Thymus (tissue), 14 donors: ENCODE measurements at places on chromosomes 4 and X. TPM values are rescaled to one million over a fixed set of nuclear protein-coding genes. Genes with fewer than 3 reads are reported as not detected.

GRCh38 chr4:78734441-78735162, 41.5 kb upstream of the BMP2K start:
- no peak for DNase-seq

Gene NXF2B
- total RNA-seq = not detected

- DNase-seq = no peak
Observed at GRCh38 chrX:106912864-106913263, 7.3 kb upstream of the CLDN2 start.

Gene USP27X
- total RNA-seq = 2.5 TPM

Gene BEX1
- 2.3 TPM for total RNA-seq

DNA sequence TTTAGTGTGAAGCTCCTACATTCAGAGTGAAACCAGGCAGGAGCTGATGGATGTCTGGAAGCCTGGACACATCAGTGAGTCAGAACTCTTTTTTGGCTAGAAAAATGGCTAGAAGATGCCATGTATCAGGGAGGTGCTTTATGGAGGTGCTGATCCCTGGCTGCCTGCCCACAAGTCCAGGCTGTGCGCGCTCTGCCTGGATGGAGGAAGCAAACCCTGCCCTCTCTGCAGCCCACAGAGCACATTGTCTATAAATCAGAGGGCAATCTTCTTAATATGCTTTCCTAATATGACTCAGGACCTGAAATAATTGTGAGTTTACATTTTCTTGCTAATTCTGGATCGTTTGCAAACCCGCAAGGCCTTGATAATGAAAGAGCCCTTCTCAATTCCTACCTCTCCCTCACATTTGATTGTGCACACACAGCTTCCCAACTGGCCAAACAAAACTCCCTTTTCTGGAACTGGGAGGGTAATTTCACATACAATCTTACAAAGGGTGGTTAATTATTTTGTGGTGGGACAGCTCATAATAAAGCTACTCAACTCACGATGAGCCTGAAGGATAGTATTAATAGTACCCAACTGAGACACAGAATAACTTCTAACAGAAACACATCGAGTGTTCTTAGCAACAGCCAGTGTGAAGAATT, 11.7 kb downstream of the MFAP3L start:
- no peak for DNase-seq

GRCh38 chr4:33924239-33924638, 2320.1 kb downstream of the ARAP2 start:
- no peak for DNase-seq

DNA sequence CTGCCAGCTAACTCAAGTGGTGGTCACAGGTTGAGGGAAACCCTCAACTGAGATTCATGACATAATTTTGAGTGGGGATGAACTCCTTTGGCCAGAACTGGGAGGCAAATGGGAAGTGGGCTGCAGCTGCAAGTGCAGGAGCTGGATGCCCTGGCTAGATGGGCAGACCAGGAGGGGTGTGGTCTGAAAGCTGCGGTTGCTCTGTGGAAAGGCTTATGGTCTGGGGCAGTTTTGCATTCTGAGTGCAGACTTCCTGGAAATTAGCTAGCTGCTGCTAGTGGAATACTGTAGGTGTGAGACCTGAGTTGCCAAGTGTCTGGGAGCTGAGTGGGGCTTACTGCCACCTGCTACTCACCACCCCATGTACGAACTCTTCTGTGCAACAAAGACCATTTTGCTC, 52.1 kb upstream of the NAP1L2 start:
- no peak for DNase-seq

DNA sequence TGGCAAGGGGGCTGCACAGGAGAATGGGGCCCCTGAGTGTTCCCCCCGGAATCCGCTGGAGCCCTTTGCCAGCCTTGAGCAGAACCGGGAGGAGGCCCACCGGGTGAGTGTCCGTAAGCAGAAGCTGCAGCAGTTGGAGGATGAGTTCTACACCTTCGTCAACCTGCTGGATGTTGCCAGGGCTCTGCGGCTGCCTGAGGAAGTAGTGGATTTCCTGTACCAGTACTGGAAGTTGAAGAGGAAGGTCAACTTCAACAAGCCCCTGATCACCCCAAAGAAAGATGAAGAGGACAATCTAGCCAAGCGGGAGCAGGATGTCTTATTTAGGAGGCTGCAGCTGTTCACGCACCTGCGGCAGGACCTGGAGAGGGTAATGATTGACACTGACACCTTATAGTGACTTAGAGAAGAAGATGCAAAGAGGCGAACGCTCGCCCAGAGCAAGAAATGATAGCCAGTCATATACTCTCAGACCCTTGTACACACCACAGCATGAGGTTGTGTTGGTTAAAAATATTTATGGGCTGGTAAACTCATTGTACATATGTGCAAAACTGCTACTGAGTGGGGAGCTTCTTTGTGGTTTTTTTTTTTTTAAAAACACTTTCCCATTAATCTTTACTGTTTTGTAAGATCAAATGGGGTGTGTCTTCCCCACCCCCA, 52.5 kb downstream of the JADE1 start:
- DNase-seq = no peak

DNA sequence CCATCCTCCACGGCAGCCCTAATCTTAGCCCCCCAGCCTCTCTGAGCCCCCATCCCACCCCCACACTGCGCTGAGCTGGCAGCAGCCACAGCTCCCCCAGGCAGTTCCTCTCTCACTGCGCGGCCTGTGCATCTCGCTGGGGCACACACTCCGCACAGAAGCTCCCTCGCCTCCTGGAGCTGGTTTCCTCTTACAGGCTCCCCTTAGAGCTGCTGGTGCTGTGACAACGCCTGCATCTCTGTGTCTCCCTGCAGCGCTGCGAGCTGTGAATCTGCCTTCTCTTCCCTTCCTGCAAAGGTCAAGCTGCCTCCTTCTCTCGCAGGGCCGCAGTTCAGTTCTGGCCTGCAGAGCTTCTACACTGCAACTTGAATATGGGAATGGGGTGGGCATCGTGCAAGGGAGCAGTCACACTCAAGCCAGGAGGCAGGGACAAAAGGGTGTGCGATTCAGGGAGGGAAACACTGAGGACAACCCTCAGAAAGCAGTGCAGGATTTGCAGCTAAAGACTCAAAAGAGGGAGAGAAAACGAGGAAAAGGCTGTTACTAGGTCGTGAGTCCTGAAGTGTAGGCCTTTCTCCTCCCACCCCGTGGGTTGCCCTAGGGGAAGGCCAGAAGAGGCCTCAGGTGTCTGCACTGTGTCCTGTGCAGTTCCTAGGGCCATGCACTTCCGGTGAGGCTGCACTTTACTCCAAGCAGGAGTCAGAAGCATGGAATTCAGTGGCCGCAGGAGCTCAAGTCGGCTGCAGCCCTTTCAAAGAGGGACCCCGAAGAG, 87.0 kb downstream of the BCOR start:
- DNase-seq = no peak

GRCh38 chrX:71095033-71095432, 618 bp upstream of the FOXO4 start:
- DNase-seq = no peak

DNA sequence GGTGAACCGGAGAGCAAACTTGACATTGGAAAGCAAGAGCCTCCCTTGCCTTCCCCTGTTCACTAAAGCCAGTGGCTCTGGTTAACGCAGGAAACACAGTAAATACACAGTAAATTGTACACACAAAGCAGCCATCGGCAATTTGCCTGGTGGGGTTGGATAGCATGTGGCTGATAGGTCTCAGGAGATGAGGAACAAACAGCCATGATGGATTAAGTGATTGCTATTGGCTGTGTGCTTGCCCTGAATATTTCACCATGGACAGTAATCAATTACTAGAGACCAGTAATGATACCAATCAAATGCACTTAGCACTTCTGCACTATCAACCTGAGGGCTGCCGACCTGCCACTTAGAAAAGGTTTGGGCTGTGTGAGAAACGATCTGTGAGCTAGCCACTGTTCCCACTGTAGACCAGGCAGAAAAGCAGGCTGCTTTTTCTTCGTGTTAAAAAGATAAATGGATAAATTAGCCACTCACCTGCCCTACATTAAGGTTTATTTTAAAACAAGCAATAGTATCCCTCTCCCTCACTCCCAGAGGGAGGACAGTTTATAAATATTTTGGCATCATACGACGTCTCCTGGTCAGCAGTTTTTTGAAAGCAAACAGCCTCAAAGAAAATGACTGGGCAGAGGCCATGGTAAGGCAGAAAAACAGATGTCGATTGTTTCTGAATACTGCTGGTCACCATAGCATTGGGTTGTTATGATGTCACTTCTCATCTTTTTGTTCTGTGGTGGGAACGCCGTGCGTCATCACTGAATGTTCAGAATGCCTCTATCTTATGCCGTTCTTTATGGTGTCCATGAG, 167.1 kb downstream of the MAML3 start:
- no peak for DNase-seq

Gene TMSB15C
- total RNA-seq = 3.4 TPM

GRCh38 chrX:81195712-81196111, 6.0 kb downstream of the HMGN5 start:
- peak; percentile 37 for DNase-seq

- no peak for DNase-seq
Observed at GRCh38 chr4:174496631-174497432, 25.5 kb downstream of the HPGD start.

Gene GAGE1
- total RNA-seq = not detected

GRCh38 chr4:107210450-107211239, 174.5 kb upstream of the DKK2 start:
- DNase-seq = no peak

DNA sequence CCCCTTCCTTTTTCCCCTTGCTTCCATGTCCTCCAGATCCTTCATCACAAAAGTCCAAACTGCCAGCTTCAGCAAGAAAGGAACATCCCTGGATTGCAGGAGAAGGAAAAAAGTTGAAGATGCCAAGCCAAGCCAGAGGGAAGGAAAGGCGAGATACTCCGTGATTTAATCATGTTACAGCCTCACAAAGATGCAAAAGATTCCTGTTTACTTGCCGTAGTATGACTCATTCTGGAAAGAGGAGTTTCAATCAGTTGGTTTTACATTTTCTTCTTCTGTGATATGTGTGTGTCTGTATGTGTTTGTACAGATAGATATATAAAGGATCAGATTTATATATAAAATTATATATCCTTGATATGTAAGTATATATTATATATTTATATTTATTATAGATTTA, 69.3 kb downstream of the BTC start:
- DNase-seq = no peak

- DNase-seq = no peak
Observed at GRCh38 chr4:104973708-104974107, 173.0 kb upstream of the TET2 start.

DNA sequence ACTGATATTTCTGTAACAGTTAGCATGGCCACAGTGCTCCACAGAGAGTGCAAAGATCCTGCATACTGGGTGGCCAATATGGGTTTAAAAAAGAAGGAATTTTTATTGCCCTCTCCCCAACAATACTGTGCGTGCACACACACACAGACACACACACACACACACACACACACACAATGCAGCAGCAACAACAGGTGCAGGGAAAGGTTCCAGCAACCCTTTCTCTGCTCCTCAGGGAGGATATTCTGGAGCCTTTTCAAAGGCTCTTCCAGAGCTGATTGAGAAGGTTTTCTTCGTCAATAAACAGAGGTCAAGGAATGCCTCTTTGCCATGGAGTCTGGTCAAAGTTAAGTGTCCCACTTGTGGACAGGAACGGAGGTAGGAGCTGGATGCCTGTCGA, 84.8 kb upstream of the ZFP42 start:
- DNase-seq = no peak

GRCh38 chr4:59983852-59984251, 1216.3 kb upstream of the ADGRL3 start:
- no peak for DNase-seq

- no peak for DNase-seq
Observed at GRCh38 chrX:53288189-53288588, 6.8 kb upstream of the IQSEC2 start.

Gene SHROOM3
- 1.7 TPM for total RNA-seq

DNA sequence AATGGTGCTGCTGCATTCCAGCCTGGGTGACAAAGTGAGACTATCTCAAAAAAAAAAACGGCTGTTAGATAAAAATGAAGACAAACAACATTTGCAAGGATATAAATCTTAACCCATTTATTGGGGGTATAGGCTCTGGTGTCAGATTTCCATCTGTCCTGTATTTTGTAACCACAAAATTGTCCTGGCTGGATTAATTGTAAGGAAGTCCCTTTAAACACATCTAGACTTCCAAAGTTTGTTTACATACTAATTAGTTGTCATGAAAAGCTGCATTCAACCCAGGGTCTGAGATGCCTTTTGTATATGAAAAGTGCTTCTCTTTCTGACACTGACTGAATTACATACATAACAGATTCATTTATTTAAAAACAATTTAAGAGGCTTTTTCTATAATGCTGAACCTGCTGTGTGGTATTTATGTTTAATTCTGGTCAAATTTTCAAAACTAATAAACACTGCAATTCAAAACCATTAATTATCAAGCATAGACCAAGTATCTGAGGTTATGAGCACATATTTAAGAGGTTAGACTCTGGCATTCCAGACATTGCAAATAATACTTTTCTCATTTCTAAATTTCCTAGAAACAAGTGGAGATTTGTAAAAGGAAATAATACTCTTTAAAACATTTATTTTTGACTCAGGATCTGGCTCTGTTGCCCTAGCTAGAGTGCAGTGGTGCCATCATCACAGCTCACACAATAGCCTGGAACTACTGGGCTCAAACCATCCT, 17.5 kb upstream of the UGDH start:
- no peak for DNase-seq

- no peak for DNase-seq
Observed at GRCh38 chrX:30714138-30714537, 60.9 kb downstream of the GK start.

GRCh38 chrX:46208225-46208854, 336.9 kb downstream of the ZNF674 start:
- DNase-seq = no peak

Gene IL13RA2
- 1.7 TPM for total RNA-seq

Gene TCEAL6
- not detected for total RNA-seq

Gene PDE5A
- total RNA-seq = 5.2 TPM

Gene SMIM10L2A
- 0.52 TPM for total RNA-seq

DNA sequence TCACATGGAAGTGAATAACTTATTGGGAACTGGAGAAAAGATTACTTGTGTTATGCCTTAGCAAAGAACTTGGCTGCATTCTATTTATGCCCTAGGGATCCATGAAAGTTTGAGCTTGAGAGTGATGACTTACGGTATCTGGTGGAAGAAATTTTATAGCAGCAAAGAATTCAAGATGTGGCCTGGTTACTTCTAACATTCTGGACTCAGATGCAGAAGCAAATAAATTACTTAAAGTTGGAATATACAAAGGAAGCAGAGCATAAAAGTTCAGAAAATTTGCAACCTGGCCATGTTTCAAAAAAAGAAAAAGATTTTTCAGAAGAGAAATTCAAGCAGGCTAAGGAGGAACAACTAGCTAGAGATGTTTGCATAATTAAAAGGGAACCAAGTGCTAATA, 252.3 kb upstream of the WDFY3 start:
- DNase-seq = no peak

Gene L1CAM
- 0.28 TPM for total RNA-seq

Gene PDLIM5
- 12.4 TPM for total RNA-seq

GRCh38 chr4:45033676-45034419, 307.5 kb upstream of the GNPDA2 start:
- DNase-seq = no peak

Gene RASL11B
- 0.52 TPM for total RNA-seq

Gene ATP5ME
- total RNA-seq = 602 TPM

Gene ATP8A1
- total RNA-seq = 25.0 TPM

Gene RTL3
- total RNA-seq = 0.09 TPM
